ENCODE measurements at places on chromosomes 1 and 21.

GRCh38 chr1:210711825-210712612 lies 383.3 kb downstream of the HHAT start:
- DNase-seq: no peak
- no peak overlapping the region for H3K4me3 ChIP-seq
- peaks cover 6% of the 10 kb centered on the region for H3K4me1 ChIP-seq
- H3K27ac ChIP-seq: no peak overlapping the region

DNA sequence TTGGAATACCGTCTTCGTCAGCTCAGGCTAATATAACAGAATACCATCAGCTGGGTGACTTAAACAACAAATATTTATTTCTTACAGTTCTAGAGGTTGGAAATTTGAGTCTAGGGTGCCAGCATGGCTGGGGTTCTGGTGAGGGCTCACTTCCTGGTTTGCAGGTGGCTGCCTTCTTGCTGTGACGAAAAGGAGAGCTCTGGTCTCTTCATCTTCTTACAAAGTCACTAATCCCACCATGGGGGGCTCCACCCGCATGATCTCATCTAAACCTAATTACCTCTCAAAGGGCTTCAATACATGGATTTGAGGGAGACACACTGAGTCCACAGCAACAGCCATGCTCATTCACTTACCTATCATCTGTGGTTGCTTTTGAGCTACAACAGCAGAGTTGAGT lies 78.3 kb downstream of the PSMG1 start:
- H3K4me1 ChIP-seq: peaks cover 28% of the 10 kb centered on the region
- DNase-seq: no peak
- H3K27me3 ChIP-seq: peaks cover 8% of the 10 kb centered on the region
- no peaks in the 10 kb centered on the region for H3K36me3 ChIP-seq
- no peak overlapping the region for H3K4me3 ChIP-seq

DNA sequence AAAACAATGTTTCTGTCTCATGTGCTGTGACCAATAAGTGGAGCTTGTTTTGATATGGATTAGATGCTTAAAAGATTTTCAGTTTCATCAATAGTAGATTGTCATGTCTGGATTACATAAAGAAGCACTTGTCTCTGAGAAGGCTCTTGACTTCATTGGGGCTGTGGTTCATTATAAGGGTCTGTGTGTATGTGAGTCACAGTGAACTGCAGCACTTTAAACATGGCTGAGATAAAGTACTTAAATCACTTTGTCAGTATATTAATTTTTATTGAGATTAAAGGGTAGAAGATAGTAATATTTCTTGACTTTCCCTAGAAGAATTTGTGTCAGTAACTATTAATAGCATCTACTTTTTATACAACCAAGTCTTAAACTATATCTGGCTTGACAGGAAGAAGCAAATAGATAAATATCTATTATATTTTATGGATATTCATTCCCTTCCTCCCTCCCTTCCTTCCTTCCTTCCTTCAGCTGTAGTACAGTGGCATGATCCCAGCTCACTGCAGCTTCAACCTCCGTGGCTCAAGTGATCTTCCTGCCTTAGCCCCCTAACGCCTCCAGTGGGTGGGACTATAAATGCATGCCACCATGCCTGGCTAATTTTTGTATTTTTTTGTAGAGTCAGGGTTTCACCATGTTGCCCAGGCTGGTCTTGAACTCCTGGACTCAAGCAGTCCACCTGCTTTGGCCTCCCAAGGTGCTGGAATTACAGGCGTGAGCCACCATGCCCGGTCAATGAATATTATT lies 48.8 kb downstream of the ZFYVE9 start:
- no peak for DNase-seq
- no peak overlapping the region for H3K27ac ChIP-seq
- no peak overlapping the region for H3K4me3 ChIP-seq
- no peaks in the 10 kb centered on the region for H3K27me3 ChIP-seq
- peaks cover 50% of the 10 kb centered on the region for H3K4me1 ChIP-seq

- H3K4me1 ChIP-seq: no peaks in the 10 kb centered on the region
- H3K27me3 ChIP-seq: peaks cover 34% of the 10 kb centered on the region
- no peaks in the 10 kb centered on the region for H3K36me3 ChIP-seq
- no peak overlapping the region for H3K4me3 ChIP-seq
- DNase-seq: no peak
- no peak overlapping the region for H3K27ac ChIP-seq
Observed at GRCh38 chr1:112307930-112308591, 88.0 kb upstream of the CTTNBP2NL start.

- no peaks in the 10 kb centered on the region for H3K36me3 ChIP-seq
- DNase-seq: no peak
- H3K27me3 ChIP-seq: peaks cover 20% of the 10 kb centered on the region
Observed at GRCh38 chr1:182246783-182247182, 144.8 kb downstream of the GLUL start.

GRCh38 chr1:1285102-1285571 lies 4.9 kb downstream of the SCNN1D start:
- DNase-seq: no peak
- H3K36me3 ChIP-seq: no peaks in the 10 kb centered on the region
- H3K27me3 ChIP-seq: peaks cover 4% of the 10 kb centered on the region
- H3K4me1 ChIP-seq: peaks cover 15% of the 10 kb centered on the region

DNA sequence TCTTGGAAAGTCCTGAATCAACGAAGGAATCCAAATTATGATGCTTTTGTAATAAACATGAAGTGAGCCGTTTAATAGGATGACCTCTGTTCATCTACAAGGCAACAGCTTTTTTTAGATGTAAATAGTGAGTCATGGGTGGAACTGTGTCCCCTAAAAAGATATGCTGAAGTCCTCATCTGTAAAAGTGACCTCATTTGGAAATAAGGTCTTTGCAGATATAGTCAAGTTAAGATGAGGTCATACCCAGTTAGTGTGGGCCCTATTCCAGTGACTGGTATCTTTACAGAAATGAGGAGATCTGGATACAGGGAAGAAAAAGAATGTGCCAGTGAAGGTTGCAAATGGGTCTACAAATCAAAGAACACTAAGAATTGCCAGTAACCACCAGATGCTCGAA lies 1287.3 kb upstream of the ADGRL4 start:
- no peaks in the 10 kb centered on the region for H3K36me3 ChIP-seq
- H3K27me3 ChIP-seq: no peaks in the 10 kb centered on the region
- no peaks in the 10 kb centered on the region for H3K4me1 ChIP-seq
- no peak overlapping the region for H3K4me3 ChIP-seq
- DNase-seq: no peak
- H3K27ac ChIP-seq: no peak overlapping the region

GRCh38 chr1:40625076-40625475 lies 40.4 kb downstream of the RIMS3 start:
- H3K4me1 ChIP-seq: peaks cover 14% of the 10 kb centered on the region
- peaks cover 38% of the 10 kb centered on the region for H3K27me3 ChIP-seq
- peak; percentile 16 for DNase-seq
- no peak overlapping the region for H3K27ac ChIP-seq

- peaks cover 6% of the 10 kb centered on the region for H3K27me3 ChIP-seq
- H3K4me3 ChIP-seq: peak overlapping the region; percentile 67
- no peak overlapping the region for H3K27ac ChIP-seq
- DNase-seq: no peak
Observed at GRCh38 chr1:211843018-211843417, 12.5 kb upstream of the LPGAT1 start.

DNA sequence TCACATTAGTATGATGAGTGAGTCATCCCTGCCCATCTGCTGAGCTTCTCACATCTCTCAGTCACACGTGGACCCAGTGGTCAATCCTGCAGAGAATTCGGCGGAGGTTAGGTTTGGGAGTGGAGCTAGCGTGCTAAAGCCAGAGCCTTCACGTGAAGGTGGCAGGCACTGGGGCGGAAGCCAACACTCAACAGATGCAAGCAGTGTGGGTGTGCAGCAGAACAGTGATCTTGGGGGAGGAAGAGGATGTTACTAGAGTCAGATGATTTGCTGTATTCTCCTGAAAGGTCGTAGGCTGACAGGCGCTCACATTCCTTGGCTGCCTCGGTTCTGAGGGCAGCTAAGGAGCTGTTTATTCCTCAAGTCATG lies 6.7 kb downstream of the C1orf115 start:
- H3K4me3 ChIP-seq: no peak overlapping the region
- no peak for DNase-seq
- H3K4me1 ChIP-seq: no peaks in the 10 kb centered on the region
- no peak overlapping the region for H3K27ac ChIP-seq
- no peaks in the 10 kb centered on the region for H3K27me3 ChIP-seq
- H3K36me3 ChIP-seq: no peaks in the 10 kb centered on the region

- H3K36me3 ChIP-seq: no peaks in the 10 kb centered on the region
- DNase-seq: no peak
Observed at GRCh38 chr1:6272452-6272851, 11.6 kb upstream of the GPR153 start.

GRCh38 chr1:103218821-103219220 lies 110.5 kb upstream of the COL11A1 start:
- H3K27ac ChIP-seq: no peak overlapping the region
- H3K4me3 ChIP-seq: no peak overlapping the region
- no peak for DNase-seq
- H3K36me3 ChIP-seq: no peaks in the 10 kb centered on the region
- peaks cover 35% of the 10 kb centered on the region for H3K4me1 ChIP-seq

- peaks cover 1% of the 10 kb centered on the region for H3K27me3 ChIP-seq
- no peaks in the 10 kb centered on the region for H3K4me1 ChIP-seq
- no peak for DNase-seq
Observed at GRCh38 chr1:147391114-147391513, 148.6 kb downstream of the CHD1L start.

DNA sequence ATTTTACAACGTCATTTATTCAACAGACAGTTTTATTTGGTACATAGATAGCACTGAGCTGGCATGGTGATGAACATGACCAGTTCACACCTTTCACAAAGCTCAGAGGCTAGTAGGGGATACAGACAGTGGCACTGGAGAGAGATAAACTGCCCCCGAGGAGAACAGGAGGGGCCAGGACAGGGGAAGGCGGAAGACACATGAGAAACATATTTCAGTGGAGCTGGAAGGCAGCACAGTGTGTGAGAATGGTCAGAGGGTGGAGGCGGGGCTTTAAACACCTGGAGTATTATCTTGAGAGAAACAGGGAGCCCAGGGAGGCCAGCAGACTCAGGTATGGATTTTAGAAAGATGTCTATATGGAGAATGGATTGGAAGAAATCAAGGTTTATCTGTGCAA lies 49.5 kb downstream of the CHML start:
- peaks cover 35% of the 10 kb centered on the region for H3K4me1 ChIP-seq
- H3K27me3 ChIP-seq: no peaks in the 10 kb centered on the region
- peaks cover 5% of the 10 kb centered on the region for H3K36me3 ChIP-seq
- peak overlapping the region; percentile 28 for H3K27ac ChIP-seq

GRCh38 chr1:28071813-28072212 lies 16.6 kb downstream of the EYA3 start:
- no peaks in the 10 kb centered on the region for H3K27me3 ChIP-seq
- peaks cover 5% of the 10 kb centered on the region for H3K36me3 ChIP-seq
- no peak for DNase-seq
- H3K27ac ChIP-seq: peak overlapping the region; percentile 13
- peaks cover 64% of the 10 kb centered on the region for H3K4me1 ChIP-seq

- H3K4me3 ChIP-seq: no peak overlapping the region
- no peak overlapping the region for H3K27ac ChIP-seq
- no peak for DNase-seq
- H3K4me1 ChIP-seq: peaks cover 6% of the 10 kb centered on the region
- peaks cover 12% of the 10 kb centered on the region for H3K27me3 ChIP-seq
- H3K36me3 ChIP-seq: no peaks in the 10 kb centered on the region
Observed at GRCh38 chr1:54611621-54612020, 11.7 kb downstream of the FAM151A start.

DNA sequence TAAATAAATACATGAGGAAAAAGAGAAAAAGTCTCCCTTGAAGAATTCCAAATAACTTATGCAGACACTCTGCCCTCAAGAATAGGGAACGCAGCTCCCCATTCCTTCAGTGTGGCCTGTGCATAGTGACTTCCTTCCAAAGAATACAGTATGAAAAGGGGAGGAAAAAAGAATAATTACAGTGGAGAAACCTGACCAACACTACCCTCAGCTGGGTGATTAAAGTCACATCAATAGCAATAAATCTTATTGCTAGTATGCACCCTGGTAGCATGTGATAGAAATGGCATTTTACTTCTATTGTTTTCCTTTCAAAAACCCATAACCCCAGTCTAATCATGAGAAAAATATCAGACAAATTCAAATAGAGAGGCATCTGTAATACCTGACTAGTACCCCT lies 85.1 kb downstream of the ZZZ3 start:
- no peak for DNase-seq
- no peaks in the 10 kb centered on the region for H3K27me3 ChIP-seq
- H3K4me3 ChIP-seq: no peak overlapping the region
- peaks cover 34% of the 10 kb centered on the region for H3K36me3 ChIP-seq
- H3K4me1 ChIP-seq: peaks cover 45% of the 10 kb centered on the region
- no peak overlapping the region for H3K27ac ChIP-seq

GRCh38 chr1:35707601-35708440 lies 10.9 kb downstream of the C1orf216 start:
- peaks cover 11% of the 10 kb centered on the region for H3K27me3 ChIP-seq
- no peak overlapping the region for H3K27ac ChIP-seq
- peaks cover 7% of the 10 kb centered on the region for H3K4me1 ChIP-seq
- H3K4me3 ChIP-seq: peak overlapping the region; percentile 72
- H3K36me3 ChIP-seq: 0 out of 2 replicates have a peak, but pooled peaks cover 6% of the 10 kb centered on the region

DNA sequence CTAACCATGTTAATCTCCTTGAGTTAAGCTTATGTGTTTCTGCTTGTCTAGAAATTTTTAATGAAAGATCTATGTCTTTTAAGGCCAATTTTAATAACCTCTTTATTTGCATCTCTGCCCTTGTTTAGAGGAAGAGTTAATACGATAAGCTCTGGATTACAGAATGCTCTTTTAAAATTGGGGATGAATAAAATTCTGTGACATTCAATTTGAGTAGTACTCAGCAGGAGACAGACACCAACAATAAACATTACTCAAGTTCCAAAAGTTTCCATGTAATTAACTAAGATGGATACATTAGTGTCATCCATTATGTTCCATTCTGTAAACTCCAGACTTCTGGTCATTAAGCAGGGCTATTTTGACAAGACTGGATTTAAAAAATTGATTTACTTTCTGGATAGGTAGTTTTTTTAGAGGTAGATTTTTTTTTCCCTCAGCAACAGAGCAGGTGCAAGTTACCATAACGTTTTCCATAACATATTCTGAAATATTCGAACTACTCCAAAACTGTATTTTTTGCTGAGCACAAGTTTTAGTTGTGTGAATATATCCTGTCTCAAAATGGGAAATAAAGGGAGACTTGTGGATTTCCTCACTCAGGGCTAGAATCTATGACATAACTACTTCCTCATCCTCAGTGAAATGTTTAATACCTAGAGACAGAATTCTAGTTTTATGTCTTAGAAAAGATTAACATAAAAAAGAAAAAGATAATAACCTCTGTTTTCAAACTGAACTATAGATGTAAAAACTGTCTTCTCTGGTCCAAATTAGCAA lies 221.7 kb downstream of the NEGR1 start:
- H3K4me3 ChIP-seq: no peak overlapping the region
- H3K27ac ChIP-seq: no peak overlapping the region
- no peaks in the 10 kb centered on the region for H3K27me3 ChIP-seq
- peaks cover 12% of the 10 kb centered on the region for H3K4me1 ChIP-seq
- H3K36me3 ChIP-seq: no peaks in the 10 kb centered on the region

GRCh38 chr1:147109041-147109440 lies 63.2 kb downstream of the PRKAB2 start:
- no peaks in the 10 kb centered on the region for H3K36me3 ChIP-seq
- no peak overlapping the region for H3K27ac ChIP-seq
- no peaks in the 10 kb centered on the region for H3K4me1 ChIP-seq
- DNase-seq: no peak
- H3K4me3 ChIP-seq: no peak overlapping the region
- peaks cover 21% of the 10 kb centered on the region for H3K27me3 ChIP-seq

GRCh38 chr1:57799490-57800115 lies 375.7 kb upstream of the DAB1 start:
- no peak for DNase-seq
- no peak overlapping the region for H3K27ac ChIP-seq
- H3K4me3 ChIP-seq: no peak overlapping the region
- peaks cover 5% of the 10 kb centered on the region for H3K36me3 ChIP-seq

All from HFFc6 (cell line).